ENCODE measurements at places on chromosomes 3 and 15.
A peak's percentile ranks its signal among the peaks of the same experiment; 100 is the strongest.

- H3K36me3 ChIP-seq = no peaks in the 10 kb centered on the region
- no peaks in the 10 kb centered on the region for H3K27me3 ChIP-seq
- DNase-seq = no peak
- H3K4me1 ChIP-seq = peaks cover 24% of the 10 kb centered on the region
- H3K4me3 ChIP-seq = no peak overlapping the region
These were observed 176.6 kb downstream of the XXYLT1 start for GRCh38 chr3:195094191-195094921.

DNA sequence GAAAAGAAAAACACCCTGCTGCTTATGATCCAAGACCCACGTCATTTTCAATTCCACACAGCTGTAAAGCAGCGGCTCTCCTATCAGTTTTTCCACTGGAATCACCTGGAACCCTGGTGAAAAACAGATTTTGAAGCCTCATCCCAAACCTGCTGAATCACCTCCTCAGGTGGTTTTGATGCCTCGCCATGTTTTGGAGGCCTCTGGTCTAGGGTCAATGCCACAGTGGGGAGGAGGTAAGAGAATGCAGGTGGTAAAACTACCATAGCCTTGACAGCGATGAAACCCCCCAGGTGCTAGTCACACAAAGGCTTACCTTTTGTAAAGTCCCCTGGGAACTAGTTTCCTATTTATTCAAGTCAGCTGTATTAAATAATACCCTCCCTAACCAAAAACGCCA, 24.8 kb downstream of the MYO1E start:
- no peak for DNase-seq
- H3K36me3 ChIP-seq = peaks cover 24% of the 10 kb centered on the region
- no peak overlapping the region for H3K27ac ChIP-seq

DNA sequence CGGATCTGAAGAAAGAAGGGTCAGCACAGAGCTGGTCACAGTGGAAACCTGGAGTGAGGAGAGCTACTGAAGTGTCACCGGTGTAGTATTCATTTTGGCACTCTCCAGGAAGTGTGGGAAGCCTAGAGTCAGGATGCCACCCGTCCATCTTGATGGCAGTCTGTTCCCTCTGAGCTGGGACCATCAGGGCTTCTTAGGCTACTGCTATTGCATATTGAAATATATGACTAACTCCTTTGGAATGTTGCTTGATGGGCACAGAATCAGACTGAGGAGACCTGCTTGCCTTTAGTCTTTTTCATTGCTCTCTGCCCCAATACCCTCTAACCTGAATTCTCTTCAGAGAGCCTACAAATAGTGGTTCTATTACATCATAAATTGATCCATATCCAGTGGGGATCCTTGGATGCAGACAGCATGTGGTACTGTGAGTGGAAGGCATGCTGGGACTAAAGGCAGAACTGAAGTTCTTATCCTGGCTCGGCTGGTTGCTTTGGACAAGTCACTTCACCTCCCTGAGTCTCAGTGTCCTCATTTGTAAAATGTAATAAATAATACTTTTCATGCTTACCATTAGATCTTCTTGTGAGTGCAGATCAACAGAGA, 143.5 kb downstream of the PDE8A start:
- DNase-seq = no peak
- H3K4me3 ChIP-seq = no peak overlapping the region
- H3K4me1 ChIP-seq = peaks cover 8% of the 10 kb centered on the region
- no peak overlapping the region for H3K27ac ChIP-seq
- peaks cover 45% of the 10 kb centered on the region for H3K36me3 ChIP-seq
- no peaks in the 10 kb centered on the region for H3K27me3 ChIP-seq

DNA sequence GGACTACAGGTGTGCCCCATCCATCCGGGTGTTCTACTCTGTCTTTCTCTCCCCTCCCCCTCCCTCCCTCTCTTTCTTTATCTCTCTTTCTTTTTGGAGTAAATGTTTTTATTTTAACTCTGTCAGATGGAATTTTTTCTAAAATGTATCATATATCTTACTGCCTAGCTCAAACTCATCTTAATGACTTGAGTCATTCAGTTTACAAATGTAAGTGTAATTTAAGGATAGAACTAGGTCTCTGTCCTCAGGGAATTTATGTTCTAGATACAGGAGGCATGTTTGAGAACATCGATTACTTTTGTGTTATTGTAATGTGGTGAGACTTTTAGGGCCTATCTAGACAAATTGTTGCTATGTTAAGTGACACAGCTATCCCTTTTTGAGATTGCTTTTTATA, 3.5 kb downstream of the TBC1D23 start:
- H3K27me3 ChIP-seq = no peaks in the 10 kb centered on the region
- no peak for DNase-seq
- no peak overlapping the region for H3K4me3 ChIP-seq
- H3K36me3 ChIP-seq = no peaks in the 10 kb centered on the region
- H3K27ac ChIP-seq = peak overlapping the region; percentile 98
- H3K4me1 ChIP-seq = peaks cover 73% of the 10 kb centered on the region

DNA sequence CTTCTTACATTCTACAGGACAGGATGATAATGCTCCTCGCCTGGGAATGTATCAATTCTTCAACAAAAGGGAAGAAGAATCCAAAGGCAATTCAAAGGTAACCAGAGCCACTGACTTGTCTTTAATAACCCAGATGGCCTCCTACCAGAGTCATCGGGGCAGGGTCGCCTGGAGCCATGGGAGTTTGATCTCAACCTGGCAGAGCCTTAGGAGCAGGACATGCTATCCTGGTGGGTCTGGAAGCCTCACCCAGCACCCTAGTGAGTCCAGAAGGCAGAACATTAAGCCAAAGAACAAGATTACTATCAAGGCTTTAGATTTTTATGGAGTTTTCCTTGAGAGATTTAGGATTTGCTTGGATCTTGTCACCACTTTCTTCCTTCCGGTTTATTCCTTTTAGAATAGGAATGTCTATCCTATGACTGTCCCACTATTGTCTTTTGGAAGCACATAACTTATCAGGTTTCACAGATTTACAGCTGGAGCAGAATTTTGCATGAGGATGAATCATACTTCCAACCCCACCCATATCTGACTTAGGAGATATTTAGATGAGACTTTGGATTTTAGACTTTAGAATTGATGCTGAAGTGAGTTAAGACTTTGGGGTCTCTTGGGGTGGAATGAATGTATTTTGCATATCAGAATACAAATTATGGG, 330.3 kb upstream of the GOLIM4 start:
- H3K27me3 ChIP-seq = no peaks in the 10 kb centered on the region
- H3K4me1 ChIP-seq = no peaks in the 10 kb centered on the region
- H3K36me3 ChIP-seq = no peaks in the 10 kb centered on the region

- H3K4me3 ChIP-seq = no peak overlapping the region
- H3K27ac ChIP-seq = no peak overlapping the region
- DNase-seq = peak; percentile 24
- H3K36me3 ChIP-seq = no peaks in the 10 kb centered on the region
- H3K27me3 ChIP-seq = no peaks in the 10 kb centered on the region
- H3K4me1 ChIP-seq = peaks cover 9% of the 10 kb centered on the region
These were observed 128.4 kb upstream of the SMAD3 start for GRCh38 chr15:66936861-66937582.

DNA sequence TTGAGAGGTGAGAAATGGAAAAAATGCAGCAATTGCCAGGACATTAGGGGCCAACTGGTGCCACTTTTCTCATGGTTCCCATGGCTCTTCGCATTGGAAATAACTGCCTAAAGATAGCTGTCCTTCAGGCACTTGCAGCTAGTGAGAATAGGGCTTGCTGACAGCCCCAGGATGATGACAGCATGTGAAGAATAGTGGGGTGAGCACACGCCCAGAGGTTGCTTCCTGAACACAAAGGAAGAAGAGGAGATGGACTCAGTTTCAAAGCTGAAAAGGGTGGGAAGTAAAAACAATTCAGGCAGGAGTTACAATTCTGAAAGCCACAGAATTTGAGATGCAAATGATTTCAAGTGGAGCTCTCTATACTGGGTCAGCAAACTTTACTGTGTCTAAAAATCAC, 45.6 kb downstream of the TNFAIP8L3 start:
- no peak overlapping the region for H3K27ac ChIP-seq
- H3K4me3 ChIP-seq = no peak overlapping the region
- no peak for DNase-seq

DNA sequence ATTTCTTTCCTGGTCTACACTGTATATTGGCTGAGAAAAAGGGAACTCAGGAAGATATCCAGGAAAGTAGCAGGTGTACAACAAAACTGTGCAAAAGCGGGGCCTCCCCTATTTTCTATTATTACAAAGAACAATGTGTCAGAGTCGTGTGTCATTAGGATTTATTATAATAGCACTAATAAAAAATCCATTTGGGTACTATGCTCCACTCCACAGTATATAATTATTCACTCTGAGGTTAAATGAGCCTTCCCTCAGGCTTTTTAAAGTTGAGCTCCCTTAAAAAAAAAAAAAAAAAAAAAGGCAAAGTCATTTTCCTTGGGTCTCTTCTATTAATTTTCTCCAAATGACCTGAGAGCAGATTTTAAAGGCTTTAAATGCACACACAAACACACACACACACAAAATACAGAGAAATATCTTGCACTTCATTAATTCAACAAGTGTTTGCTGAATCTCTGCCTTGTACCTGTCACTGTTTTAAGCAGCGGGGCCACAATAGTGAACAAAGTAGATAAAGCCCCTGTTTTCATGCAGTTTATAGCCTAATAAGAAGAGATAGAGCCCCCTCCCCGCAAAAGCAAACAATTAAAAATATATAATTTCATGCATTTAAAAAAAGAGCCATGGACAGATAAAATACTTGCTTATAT, 1.3 kb upstream of the DPP8 start:
- H3K4me1 ChIP-seq = peaks cover 10% of the 10 kb centered on the region
- no peak for DNase-seq
- H3K27me3 ChIP-seq = no peaks in the 10 kb centered on the region
- no peak overlapping the region for H3K27ac ChIP-seq
- no peak overlapping the region for H3K4me3 ChIP-seq

DNA sequence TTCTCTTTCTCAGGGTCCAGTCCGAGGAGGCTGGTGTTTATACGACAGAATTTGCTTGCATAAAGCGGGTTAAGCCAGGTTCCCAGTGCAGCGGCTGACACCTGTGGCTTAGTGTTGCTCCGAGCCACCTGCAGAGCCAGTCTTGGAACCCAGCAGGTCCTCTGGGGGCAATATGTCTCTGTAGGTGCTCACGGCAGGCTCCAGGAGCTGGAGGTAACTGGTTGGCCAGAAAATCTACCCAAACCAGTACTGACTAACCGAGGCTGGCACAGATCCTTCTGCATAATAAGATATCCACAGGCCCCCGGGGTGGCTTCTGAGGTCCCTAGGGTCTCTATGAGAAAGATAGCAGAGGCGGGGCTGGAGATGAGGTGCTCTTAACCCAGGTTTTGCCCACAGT, 3.2 kb downstream of the MGLL start:
- peaks cover 31% of the 10 kb centered on the region for H3K36me3 ChIP-seq
- no peaks in the 10 kb centered on the region for H3K27me3 ChIP-seq
- peaks cover 42% of the 10 kb centered on the region for H3K4me1 ChIP-seq
- no peak overlapping the region for H3K4me3 ChIP-seq
- H3K27ac ChIP-seq = peak overlapping the region; percentile 82

DNA sequence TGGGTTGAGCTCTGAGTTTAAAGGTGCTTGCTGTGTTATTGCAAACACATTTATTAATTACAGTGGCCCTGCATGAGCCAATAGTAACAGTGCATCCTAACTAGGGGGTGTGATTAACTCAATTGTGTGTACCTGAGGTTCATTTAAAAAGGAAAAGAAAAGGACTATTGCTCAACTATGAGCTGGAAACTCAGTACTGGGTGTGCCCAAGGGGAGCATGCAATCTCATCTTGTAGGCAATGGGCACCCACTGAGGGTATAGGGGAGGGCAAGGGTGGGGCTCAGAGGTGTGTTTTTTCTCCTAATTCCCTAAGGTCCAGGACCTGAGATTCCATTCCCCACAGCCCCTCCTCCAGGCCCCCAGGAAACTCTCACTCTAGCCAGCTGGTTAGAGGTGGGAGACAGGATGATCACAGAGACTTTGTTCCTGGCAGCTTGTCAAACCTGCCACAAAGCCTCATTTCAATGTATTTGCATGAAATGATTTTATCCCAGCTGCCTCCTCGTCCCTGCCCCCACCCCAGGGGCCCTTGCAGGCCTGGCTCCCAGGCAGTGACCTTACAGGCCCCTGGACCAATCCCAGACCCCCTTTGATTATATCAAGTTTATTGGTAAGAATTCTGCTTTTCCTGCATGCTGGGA, 220.7 kb downstream of the TBC1D2B start:
- H3K27ac ChIP-seq = no peak overlapping the region
- no peaks in the 10 kb centered on the region for H3K27me3 ChIP-seq
- H3K36me3 ChIP-seq = no peaks in the 10 kb centered on the region
- H3K4me1 ChIP-seq = peaks cover 8% of the 10 kb centered on the region

DNA sequence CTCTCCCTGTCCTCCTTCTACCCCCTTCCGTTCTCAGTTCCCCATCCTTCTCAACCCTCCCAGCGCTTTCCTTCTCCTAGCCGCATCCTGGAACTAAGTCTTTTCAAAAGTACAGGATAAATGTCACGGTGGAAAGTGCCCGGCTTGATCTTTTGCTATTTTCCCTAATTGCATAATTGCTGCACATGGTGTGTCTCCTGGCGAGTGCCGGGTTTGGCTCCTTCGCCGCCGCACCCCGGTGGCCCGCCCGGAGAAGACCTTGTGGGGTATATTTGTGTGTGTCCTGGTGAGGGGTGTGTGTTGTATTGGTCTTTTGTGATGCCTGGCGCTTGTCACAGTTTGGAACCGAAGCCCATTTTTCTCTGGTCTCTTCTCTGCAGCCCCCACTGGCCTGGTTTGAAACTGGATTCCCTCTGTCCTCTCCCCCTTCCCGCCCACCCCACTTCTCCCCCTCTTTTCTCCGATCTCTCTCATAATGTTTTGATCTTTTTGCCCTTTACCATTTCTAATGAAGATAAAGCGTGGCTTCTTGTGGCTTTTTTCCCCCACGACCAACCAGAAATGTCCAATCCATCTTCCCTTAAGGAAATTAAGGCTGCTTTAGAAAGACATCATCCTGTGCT, 692 bp downstream of the UBE2E2 start:
- H3K4me3 ChIP-seq = peak overlapping the region; percentile 99
- H3K4me1 ChIP-seq = peaks cover 15% of the 10 kb centered on the region
- peaks cover 3% of the 10 kb centered on the region for H3K36me3 ChIP-seq
- H3K27ac ChIP-seq = peak overlapping the region; percentile 46
- DNase-seq = no peak
- no peaks in the 10 kb centered on the region for H3K27me3 ChIP-seq

GRCh38 chr15:66911131-66911700, 154.2 kb upstream of the SMAD3 start:
- DNase-seq = peak; percentile 61
- H3K4me1 ChIP-seq = no peaks in the 10 kb centered on the region
- no peaks in the 10 kb centered on the region for H3K27me3 ChIP-seq
- no peaks in the 10 kb centered on the region for H3K36me3 ChIP-seq

GRCh38 chr15:94230431-94230882, 904 bp upstream of the MCTP2 start:
- peak overlapping the region; percentile 83 for H3K27ac ChIP-seq
- DNase-seq = no peak
- peaks cover 27% of the 10 kb centered on the region for H3K4me1 ChIP-seq
- H3K27me3 ChIP-seq = no peaks in the 10 kb centered on the region
- H3K4me3 ChIP-seq = peak overlapping the region; percentile 73

DNA sequence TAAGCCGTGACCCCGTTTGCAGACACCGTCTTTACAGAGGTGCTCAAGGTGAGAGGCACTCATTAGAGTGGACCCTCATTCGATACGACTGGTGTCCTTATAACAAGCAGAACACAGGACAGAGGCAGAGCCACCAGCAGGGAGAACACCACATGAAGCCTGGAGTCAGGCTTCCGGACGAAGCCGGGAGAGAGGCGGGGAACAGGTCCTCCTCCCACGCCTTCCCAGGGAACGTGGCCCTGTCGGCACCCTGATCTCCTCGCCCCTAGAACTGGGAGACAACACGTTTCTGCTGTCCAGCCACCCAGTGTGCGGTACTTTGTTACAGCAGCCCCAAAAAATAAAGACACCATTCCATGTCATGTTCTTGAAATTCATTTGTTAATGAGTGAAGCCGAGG, 33.6 kb downstream of the ZDHHC19 start:
- no peak overlapping the region for H3K27ac ChIP-seq
- no peaks in the 10 kb centered on the region for H3K36me3 ChIP-seq
- no peaks in the 10 kb centered on the region for H3K27me3 ChIP-seq
- H3K4me3 ChIP-seq = no peak overlapping the region
- DNase-seq = no peak
- peaks cover 6% of the 10 kb centered on the region for H3K4me1 ChIP-seq

Data from RWPE2 (cell line).